ENCODE measurements at places on chromosomes 2 and 18.

- DNase-seq: no peak
Measured at GRCh38 chr18:75172299-75173124, 36.4 kb downstream of the PTGR3 start.

DNA sequence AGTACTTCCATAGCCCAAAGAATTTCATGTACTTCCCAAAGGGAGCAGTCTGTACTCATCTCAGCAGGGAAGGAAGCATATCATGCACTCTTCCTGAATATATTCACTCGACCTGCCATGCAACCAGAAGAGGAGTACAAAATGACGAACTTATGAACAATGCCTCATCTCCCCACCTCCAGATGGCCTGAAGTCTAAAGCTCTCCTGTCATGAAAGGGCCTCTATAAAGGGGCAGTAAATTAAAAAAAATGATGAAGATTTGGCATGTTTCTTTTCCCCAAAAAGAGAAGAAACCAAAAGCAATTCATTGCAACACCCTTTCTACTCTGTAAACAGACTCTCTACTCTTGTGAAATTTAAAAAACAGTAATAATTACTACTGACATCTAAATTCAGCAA is 1601.1 kb downstream of the LRP1B start:
- no peak for DNase-seq

- no peak for DNase-seq
Measured at GRCh38 chr2:65992198-65992554, 442.7 kb upstream of the MEIS1 start.

GRCh38 chr2:176082525-176082823 is 1.3 kb downstream of the EVX2 start:
- DNase-seq: no peak

DNA sequence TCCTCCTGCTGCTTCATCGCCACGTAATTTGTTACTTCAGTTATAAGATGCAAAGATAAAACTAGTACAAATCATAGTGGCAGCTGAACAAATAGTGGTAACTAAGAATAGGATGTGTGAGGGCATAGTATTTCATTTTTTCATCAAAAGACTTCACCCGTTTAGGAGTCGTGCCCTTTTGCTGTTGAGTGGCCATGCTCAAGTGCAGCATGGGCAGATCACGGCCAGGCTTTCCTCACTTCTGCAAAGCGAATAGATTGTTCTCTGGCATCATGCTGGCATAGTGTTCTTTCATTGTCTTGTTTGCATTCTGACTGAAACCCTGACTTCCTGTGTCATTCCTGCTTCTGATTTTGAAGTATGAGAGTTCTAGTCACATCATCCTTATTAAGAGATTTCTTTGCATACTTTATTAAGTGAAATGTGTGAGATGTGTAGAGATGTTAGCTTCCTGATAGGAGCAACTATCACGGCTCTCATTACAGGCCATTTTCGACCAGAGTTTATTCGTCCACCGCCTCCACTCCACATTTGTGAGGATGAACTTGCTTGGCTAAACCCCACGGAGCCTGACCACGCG is 11.8 kb downstream of the CNOT11 start:
- DNase-seq: no peak

GRCh38 chr2:159605441-159606178 is 10.7 kb downstream of the BAZ2B start:
- no peak for DNase-seq
